ENCODE measurements at places on chromosomes 5 and 9.

DNA sequence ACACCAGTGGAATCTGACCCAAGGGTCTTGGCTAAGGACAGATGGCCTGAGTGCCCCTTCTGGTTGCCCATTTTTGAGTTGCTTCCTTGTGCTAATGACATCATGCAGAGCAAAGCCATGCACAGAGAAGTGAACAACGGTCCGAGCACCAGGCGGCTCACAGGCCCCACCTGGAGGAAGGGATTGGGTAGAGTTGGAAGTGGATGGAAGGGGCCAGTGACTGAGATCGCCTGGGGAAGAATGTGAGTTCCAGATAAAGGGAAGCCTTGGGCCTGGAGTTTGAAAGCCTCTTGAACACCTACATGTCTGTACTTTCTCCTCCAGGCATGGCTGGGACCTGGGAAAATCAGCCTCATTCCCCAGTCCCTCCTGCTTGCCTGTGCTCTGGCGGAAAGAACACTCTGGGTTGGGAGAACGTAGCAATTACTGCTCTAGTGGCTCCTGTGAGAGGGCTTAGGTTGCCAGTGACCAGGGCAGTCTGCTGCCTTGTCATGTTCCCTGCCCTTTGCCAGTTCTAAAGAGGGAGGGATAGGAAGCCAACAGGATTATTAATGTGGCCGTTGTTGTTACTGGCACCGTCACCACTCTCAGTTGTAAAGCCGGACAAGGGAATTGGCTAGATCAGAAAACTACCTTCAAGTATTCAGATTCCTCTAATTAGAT lies 62.5 kb upstream of the PTPN3 start:
- DNase-seq: no peak

DNA sequence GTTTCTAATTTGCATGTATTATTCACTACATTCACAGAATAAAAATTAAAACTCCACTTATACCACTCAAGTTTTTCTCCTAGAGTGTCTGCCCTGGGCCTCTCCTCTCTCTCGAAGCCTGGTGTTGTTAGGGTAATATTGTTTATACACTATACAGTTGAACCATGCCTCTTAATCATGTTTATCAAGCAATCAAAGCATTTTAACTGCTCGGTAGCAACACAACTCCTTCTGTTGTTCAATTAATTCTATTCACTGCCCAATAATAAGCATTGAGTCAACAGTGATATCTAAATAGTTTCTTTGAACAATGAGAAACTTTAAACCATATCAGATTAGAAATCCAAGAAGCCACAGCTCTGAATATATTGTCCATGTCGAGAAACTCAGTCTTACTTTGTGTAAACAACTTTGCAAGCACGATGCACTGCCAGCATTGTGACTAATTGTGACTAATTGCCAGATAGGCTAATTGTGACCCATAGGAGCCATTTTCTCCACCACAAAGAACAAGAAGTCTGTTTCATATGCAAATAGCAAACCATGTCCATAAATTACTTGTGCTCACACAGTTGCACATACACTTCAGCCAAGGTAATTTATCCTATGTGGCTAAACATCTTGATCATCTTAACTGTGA lies at the start of gene DNAH5:
Gene DNAH5 (minus strand): TSS at position 129 of the 640 bp plus-strand sequence. CDS start 250 bp downstream, outside the sequence.
- DNase-seq: no peak

- no peak for DNase-seq
Observed at GRCh38 chr9:12784461-12785259, 9.8 kb downstream of the LURAP1L start.

GRCh38 chr5:178667688-178668087 lies 40.8 kb upstream of the CLK4 start:
- DNase-seq: no peak

DNA sequence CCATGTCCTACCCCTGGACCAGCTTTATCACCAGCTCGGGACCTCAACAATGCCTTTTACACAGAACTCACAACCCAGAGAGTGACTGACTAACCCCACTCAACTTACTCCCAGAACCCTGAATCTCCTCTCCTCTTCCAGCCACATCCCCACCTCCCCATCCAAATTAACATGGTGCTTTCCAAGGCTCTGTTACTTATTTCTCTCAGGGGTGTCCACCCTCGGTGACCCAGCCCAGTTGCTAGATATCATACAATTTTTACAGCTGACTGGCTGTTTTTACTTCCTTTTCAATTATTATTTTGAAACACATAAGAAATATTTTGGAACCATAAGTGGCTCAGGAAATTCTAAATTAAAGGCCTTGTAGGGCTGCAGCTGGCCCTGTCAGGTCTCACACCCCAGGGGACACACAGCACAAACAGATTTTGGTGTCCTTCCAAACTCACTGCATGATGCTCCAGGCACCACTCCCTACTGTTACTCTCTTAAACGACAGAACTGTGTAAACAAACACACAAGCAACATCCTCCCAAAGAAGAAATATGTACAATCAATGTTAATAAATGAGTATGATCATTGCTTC lies 180.6 kb downstream of the ADAMTS12 start:
- no peak for DNase-seq

- no peak for DNase-seq
Observed at GRCh38 chr9:5586391-5586802, 42.5 kb upstream of the RIC1 start.

GRCh38 chr5:177508221-177508611 lies 1.4 kb downstream of the DOK3 start:
- DNase-seq: no peak

GRCh38 chr5:8396756-8397155 lies 527.8 kb downstream of the MTRR start:
- no peak for DNase-seq

DNA sequence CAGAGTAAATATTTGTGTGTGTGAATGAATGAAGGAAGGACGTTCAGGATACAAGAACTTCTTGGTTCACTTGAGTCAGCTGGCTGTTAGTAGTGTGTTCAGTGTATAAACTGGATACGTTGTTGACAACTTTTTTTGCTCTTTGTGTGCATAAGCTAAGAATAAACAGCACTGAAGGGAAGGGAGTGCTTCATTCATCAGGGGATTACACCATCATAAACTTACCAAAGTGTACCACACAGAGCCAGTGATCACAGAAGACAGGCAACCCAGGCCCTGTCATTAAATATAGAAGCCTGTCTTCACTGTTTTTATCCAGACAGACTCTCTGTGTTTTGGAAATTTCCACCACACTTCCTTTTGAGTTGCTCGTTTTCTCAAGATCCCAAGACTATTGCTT lies 55.5 kb upstream of the MEF2C start:
- no peak for DNase-seq

GRCh38 chr5:64690417-64691151 lies at the start of gene SHISAL2B:
Gene SHISAL2B (plus strand): TSS chr5:64690503. CDS start chr5:64690624, 121 bp downstream.
- no peak for DNase-seq

GRCh38 chr9:20209391-20210340 lies 412.6 kb downstream of the MLLT3 start:
- peak; percentile 17 for DNase-seq

DNA sequence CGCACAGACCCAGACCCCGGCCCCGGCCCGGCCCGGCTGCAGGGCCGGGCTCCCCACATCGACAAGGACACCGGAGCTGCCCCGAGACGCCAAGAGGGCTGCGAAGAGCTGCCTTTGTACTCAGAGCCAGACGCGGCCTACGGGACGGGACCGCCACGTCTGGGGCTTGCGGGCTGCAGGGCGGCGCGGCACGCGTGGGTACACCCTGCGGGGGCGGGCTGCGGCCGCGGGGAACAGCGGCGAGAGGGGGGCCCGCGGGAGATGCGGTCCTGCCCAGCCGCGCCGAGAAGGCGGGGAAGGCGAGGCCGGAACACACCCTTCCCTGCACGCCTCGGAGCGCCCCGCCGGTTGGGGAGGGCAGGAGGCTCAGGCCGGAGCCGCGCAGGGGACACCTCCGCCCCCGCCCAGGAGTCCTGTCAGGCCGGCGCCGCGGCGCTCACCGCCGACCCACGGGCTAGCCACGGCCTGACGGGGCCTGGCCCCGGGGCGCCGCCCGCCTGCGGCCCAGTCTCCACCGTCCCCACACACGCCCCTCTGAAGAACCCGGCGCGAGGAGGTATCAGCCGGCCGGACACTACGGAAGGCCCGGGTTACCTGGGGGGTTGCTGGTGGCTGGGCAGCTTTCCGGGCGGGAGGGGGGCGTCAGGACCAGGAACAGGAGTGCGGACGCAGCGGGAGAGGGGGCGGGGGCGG lies 478 bp downstream of the RAB14 start:
- DNase-seq: peak; percentile 38

- no peak for DNase-seq
Observed at GRCh38 chr9:34685591-34685990, 5.5 kb downstream of the CCL19 start.

- no peak for DNase-seq
Observed at GRCh38 chr5:71014176-71014575, 11.0 kb downstream of the NAIP start.

- DNase-seq: no peak
Observed at GRCh38 chr5:54778783-54779182, 206.6 kb downstream of the ESM1 start.

DNA sequence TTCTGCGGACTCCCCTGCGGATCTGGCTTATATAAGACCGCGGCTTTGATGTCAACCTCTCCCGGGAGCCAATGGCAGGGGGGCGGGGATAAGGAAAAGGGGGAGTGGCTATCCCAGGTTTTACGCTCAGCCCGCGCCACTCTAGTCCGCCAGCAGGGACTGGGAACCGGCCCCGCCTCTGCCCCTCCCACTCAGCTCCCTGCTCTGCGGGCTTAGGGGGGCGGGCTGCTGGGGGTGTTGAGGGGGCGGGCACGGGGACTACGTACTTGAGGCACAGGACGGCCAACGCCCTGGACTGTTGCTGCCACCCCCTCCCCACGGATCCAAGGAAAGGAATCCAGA lies at the start of gene HAND1:
Gene HAND1 (minus strand): TSS at position 4 of the 342 bp plus-strand sequence. CDS start 219 bp downstream, outside the sequence.
- DNase-seq: no peak

- no peak for DNase-seq
Observed at GRCh38 chr5:40367255-40367654, 312.5 kb upstream of the PTGER4 start.

DNA sequence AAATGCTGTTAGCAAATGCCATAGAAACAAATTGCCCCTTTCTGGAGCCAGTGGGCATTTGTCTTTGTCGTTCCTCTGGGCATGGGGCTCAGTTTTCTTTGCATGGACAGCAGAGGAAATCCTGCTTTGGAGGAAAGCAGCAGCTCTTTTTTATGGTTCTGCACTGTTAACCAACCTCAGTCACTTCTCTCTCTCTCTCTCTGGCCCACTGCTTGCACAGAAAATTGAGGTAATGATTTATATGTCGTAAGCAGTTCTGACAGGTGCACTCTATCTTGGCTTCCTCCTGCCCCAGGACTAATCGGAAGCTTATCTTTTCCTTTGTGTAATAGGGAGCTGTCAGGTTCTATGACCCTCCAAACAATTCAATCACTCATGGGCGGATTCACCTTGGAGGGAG lies 159.6 kb upstream of the GPR151 start:
- no peak for DNase-seq

All from activated T-helper 9 cell treated with anti-CD3 and anti-CD28 coated beads, Interleukin-2, amount 50 U/mL, for 16 hours (primary cell).